ENCODE measurements at places on chromosomes 4 and X. TPM values are rescaled to one million over a fixed set of nuclear protein-coding genes. Genes with fewer than 3 reads are reported as not detected.

Gene TLR10
- 0.28 TPM for total RNA-seq

- no peak for DNase-seq
These were observed 639.1 kb downstream of the GABRG1 start for GRCh38 chr4:45484740-45485139.

- DNase-seq = no peak
These were observed 115.4 kb upstream of the ESX1 start for GRCh38 chrX:104370089-104370488.

DNA sequence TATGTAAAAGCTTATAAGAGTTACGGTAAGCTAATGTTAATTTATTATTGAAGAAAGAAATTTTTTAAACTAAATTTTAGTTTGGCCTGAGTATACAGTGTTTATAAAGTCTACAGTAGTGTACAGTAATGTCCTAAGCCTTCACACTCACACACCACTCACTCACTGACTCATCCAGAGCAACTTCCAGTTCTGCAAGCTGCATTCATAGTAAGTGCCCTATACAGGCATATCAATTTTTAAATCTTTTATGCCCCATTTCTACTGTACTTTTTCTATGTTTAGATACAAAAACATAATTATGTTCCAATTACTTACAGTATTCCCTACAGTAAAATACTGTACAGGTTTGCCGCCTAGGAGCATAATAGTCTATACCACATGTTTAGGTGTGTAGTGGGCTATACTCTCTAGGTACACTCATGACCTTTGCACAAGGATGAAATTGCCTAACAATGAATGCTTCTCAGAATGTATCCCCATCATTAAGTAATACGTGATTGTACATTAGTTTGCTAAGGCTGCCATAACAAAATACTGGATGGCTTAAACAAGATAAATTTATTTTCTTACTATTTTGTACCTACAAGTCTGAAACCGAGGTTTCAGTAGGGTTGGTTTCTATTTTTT is 333.8 kb upstream of the PCDH7 start:
- DNase-seq = no peak

Gene POLA1
- 3.8 TPM for total RNA-seq

DNA sequence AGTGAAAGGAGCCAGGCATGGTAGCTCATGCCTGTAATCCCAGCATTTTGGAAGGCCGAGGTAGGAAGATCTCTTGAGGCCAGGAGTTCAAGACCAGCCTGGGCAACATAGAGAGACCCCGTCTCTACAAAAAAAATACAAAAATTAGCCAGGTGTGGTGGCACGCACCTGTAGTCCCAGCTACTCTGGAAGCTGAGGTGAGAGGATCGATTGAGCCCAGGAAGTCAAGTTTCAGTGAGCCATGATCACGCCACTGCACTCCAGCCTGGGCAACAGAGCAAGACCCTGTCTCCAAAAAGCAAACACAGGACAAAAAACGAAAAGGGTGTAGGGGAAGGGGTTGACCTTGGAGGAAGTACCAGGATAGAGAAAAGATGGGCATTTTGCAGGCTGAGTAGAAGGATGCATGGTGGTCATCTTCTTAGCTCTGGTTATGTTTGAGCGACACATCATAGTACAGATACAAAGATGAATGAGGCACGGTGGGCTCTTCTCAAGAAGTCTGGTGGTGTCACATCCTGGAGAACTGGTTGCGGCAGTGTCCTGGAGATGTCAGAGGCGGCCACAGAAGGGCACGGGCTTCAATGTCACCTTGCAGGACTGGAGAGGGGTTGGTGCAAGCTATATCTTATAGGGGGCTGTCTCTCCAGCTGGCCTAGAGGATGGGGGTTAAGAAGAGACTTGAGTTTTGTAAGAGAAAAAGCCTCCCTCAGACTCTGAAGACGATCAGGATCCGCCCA is 32.0 kb downstream of the SLC25A5 start:
- DNase-seq = no peak

Gene FNIP2
- total RNA-seq = 8.9 TPM

DNA sequence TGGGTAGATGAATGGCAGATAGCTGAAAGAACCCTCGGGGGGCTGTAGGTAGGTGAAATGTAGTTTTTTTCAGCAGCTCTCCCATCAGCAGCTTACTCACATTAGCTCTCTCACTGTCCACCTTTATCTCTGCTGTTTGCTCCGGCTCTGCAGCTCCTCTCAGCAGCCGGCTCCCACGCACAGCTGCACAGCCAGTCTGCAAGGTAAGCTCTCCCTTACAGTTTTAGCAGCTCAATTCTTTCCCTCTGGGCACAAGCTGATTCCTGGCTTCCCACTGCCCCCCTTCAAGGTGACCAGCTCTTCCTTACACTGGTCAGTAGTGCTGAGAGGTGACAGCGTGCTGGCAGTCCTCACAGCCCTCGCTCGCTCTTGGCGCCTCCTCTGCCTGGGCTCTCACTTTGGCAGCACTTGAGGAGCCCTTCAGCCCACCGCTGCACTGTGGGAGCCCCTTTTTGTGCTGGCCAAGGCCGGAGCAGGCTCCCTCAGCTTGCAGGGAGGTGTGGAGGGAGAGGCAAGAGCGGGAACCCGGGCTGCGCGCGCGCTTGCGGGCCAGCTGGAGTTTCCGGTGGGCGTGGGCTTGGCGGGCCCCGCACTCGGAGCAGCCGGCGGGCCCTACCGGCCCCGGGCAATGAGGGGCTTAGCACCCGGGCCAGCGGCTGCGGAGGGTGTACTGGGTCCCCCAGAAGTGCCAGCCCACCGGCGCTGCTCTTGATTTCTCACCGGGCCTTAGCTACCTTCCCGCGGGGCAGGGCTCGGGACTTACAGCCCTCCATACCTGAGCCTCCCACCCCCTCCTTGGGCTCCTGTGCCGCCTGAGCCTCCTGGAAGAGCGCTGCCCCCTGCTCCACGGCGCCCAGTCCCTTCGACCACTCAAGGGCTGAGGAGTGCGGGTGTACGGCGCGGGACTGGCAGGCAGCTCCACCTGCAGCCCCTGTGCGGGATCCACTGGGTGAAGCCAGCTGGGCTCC is 393.6 kb downstream of the CENPC start:
- DNase-seq = no peak

DNA sequence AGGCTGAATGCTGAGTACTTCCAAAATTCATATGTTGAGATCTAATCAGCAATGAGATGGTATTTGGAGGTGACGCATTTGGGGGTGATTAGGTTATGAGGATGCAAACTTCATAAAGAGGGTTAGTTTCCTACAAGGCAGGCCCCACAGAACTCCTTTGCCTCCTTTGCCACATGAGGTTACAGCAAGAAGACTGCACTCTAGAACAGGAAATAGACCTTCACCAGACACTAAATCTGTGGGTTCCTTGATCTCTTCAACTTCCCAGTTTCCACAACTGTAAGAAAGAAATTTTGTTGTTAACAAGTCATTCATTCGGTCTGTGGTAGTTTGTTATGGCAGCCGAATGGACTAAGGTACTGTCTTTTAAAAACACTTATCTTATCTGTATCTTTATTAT is 681.9 kb upstream of the HS3ST1 start:
- no peak for DNase-seq

GRCh38 chrX:101493225-101493624 is 8.0 kb downstream of the ARMCX4 start:
- no peak for DNase-seq

DNA sequence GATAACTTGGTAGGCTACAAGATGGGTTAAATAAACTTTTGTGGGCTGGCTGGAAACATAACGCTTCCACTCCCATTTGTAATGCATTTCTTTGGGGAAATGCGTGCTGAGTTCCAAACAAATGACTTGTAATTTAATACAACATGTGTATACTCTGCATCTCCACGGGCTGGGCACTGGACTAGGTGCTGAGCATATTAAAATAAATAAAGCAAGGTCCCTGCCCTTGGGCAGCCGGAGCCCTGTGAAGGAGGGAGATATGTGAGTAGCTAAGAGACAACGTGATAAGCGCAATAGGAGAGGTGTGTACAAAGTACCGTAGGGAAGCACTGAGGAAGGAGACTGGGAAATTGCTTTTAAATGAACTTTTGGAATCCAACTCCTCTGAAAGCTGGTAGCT is 147.2 kb upstream of the RBPJ start:
- no peak for DNase-seq

Gene FATE1
- not detected for total RNA-seq
